ENCODE measurements at places on chromosomes 11 and 22.

DNA sequence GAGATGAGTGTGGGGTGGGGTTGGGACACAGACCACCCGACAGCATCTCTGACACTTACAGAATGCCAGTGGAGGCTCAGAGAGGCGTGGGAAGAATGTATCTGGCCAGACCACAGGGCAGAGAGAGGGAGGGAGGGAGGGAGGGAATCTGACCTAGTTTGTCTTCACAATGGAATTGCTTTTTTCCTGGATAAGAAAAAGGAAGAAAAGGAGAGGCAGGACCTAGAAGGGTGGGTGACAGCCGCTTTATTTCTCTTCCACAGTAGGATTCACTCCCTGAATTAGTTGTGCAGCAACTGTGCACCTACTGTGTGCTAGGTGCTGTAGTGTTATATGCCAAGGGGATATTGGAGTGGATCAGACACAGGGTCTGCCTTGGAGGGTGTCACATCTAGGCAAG lies 3.7 kb downstream of the KCNK4 start:
- no peak for DNase-seq

- no peak for DNase-seq
Measured at GRCh38 chr22:19965771-19966709, 24.4 kb upstream of the TXNRD2 start.

DNA sequence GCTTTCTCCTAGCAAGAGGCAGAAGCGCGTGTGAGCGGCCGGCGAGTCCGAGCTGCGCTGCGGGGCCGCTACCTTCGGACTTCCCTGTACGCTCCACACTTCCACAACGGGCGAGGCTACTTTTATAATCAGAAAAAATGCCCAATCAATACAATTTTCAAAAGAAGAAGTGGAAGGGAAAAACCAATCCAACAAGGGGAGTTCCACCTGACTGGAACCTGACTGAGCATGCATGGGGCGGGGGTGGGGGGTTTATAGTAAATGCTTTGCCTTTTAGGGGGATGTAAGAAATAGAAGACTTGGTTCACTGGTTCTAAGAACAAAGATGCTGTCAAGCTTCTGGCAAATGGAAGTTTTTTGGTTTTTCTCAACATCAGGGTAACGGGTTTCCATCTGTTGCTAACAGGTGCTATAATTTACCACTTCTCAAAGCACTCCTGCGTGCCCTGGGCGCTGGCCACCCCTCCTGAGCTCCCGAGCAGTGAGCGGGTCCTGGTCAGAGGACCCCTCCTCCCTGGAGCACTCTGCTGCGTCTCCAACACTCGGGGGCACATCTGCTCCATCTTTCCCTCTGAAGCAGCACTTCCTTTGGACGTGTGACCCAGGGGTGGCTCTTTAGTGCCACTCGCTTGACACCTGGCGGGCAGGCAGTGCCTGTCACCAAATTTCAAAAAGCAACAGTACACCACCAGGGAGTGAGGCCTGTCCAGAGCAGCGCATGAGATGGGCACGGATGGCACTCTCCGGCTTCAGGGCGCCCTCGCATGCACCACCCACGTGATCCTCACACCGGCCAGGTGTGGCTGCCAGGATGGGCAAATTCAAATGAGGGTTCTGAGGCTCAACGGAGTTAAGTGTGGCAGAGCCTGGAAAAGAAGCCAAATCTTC lies 21.6 kb upstream of the BID start:
- no peak for DNase-seq

- no peak for DNase-seq
Measured at GRCh38 chr22:50672471-50673230, at the start of gene SHANK3. TSS of gene SHANK3 (plus strand) at chr22:50672823.

- DNase-seq: no peak
Measured at GRCh38 chr22:44730022-44730393, 22.4 kb upstream of the ARHGAP8 start.

DNA sequence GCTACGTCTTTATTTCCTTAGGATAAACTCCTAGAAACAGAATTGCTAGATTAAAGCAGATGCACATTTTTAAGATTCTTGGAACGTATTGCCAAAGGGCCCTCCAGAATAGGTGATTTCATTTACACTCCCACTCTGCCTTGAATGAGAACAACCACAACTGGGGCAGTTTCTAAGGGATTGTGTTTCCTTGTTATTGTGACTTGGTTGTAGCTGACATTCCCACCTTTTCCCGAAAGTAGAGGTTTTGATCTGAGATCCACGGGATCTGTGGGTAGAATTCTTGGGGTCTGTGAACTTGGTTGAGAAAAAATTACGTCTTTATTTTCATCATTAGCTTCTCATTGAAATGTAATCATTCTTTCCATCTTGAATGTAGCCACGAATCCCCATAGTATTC lies 21.5 kb downstream of the LRRC32 start:
- DNase-seq: no peak

- DNase-seq: no peak
Measured at GRCh38 chr22:49134076-49134475, 693.6 kb downstream of the BRD1 start.

DNA sequence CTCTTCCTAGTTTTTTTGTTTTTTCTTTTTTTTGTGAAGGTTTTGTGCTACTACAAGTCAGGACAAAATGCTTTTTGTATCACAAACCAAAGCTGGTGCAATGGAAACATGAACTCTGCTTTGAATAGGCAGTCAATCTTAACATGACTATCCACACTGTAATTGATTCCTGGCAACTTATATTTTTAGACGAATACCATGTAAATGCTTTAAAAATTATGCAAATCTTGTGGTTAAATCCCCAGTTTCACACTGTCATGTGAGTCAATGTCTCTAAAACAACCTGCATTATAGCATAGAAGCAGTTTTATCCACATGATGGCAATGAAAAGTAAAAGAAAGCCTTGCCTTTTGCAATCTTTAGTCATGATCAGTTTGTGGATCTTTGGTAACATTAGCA lies 8.9 kb downstream of the TRPC6 start:
- no peak for DNase-seq

- no peak for DNase-seq
Measured at GRCh38 chr22:47374273-47374771, 611.9 kb downstream of the TBC1D22A start.

GRCh38 chr11:111388842-111389241 lies 9.8 kb upstream of the POU2AF1 start:
- no peak for DNase-seq

DNA sequence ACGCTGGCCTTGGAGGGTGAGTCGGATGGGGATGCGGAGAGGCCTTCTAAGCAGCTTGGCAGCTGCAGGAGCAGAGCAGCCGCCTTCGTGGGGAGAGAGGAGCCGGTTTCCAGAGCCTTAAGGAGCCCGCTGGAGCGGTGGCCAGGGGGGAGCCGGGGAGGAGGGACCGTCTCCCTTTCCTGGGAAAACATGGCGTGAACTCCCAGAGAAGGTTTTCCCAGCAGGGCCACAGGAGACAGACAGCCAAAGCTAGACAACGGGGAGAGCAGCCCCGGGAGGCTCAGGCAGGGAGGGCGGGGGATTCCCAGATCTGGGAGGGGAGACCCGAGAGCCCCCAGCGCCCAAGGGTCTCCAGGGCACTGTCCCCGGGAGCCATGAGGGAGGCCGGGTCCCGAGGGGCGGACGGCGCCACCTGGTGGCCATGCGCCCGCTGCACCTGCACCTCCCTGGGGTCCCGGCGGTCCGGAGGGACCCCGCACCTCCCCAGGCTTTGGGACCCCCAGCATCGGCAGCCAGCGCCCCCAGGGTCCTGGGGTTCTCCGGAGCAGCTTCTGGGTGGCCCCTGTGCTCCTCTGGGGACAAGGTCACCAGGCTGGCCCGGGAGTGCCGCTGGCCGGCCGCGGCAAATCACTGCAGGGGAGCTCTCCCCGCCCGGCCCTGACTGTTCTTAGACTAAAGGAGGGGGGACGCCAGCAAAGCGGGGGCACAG lies 2.4 kb upstream of the SYT8 start:
- peak; percentile 62 for DNase-seq

GRCh38 chr11:35083181-35083430 lies 55.9 kb upstream of the CD44 start:
- no peak for DNase-seq

- DNase-seq: no peak
Measured at GRCh38 chr11:110087812-110088534, 5.2 kb upstream of the ZC3H12C start.

GRCh38 chr11:19931141-19931770 lies 218.6 kb downstream of the NAV2 start:
- DNase-seq: no peak

GRCh38 chr11:1073261-1073724 lies 1.4 kb upstream of the MUC2 start:
- no peak for DNase-seq

DNA sequence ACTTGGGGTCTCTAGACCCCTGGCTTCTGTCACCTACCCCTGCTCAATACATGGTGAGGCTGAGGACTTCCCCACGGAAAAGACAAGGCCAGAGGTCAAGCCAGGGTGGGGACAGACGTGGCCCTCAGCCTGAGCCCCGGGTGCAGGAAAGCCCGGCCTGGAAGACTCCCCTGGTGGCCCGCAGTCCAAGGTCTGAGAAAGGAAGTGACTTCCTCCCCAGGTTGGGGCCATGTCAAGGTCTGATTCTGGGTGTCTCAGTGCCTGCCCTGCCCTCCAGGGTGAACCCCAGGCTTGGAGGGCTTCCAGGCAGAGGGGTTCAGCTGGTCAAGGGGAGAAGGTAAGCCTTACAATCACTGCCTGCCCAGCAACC lies 3.9 kb downstream of the CTSD start:
- no peak for DNase-seq

DNA sequence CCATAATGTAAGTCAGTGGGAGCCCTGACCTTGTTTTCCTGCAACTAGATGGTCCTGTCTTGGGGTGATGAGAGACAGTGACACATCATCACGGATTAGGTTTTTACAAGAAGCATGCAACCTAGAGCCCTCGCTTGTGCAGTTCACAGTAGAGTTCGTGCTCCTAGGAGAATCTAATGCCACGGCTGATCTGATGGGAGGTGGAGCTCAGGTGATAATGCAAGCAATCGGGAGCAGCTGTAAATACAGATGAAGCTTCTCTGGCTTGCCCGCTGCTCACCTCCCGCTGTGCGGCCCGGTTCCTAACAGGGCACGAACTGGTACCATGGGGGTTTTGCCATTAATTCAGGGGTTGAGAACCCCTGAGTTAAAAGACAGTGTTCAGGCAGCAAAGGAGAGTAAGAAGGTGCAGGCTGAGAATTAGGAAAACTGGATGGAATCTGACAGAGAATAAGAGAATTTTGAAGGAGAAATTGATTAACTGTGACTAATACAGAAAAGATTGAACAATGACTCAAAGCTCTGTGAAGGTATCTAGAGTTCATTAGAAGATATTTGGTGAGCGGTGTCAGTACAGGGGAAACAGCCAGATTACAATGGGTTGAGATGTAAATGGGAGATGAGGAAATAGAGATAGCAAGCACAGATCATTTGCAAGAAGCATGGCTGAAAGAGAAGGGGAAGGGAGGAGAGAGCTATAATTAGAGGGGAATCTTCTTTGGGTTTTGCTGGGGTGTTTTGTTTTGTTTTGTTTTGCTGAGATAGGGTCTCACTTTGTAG lies 21.0 kb downstream of the WEE1 start:
- no peak for DNase-seq

- DNase-seq: no peak
Measured at GRCh38 chr22:48585916-48586798, 1241.5 kb downstream of the BRD1 start.

- DNase-seq: no peak
Measured at GRCh38 chr11:11931461-11932055, 76.9 kb downstream of the DKK3 start.

GRCh38 chr11:134074766-134075165 lies 5.9 kb downstream of the JAM3 start:
- DNase-seq: no peak

DNA sequence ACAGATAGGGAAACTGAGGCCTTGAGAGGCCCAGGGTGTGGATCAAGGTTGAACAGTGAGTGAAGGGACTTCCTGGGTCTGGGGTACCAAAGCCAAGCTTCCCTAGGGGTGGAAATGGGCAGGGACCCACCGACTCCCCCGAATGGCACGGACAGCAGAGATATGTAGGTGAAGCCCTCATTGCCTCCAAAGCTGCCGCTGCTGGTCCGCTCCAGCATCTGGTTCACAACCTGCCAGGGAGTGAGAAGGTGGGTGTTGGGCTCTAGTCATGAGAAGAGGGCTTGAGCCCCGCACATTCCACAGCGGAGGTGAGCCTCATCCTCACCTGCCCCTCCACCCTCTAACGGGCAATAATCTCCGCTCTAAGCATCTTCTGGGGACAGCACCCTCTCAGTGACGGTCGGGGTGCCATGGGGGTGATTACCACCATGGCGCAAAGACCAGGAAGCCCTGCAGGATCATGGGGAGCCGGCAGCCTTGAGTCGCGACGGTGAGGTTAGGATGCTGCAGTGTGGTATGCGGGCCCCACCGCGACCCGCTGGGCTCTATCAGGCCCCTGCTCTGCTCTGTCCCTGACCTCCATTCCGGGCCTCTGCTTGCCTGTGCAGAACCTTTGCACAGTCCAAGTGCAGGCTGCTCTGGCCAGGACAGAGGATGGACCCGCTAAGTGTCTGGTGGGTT lies 10.8 kb downstream of the ALDH3B2 start:
- DNase-seq: no peak

DNA sequence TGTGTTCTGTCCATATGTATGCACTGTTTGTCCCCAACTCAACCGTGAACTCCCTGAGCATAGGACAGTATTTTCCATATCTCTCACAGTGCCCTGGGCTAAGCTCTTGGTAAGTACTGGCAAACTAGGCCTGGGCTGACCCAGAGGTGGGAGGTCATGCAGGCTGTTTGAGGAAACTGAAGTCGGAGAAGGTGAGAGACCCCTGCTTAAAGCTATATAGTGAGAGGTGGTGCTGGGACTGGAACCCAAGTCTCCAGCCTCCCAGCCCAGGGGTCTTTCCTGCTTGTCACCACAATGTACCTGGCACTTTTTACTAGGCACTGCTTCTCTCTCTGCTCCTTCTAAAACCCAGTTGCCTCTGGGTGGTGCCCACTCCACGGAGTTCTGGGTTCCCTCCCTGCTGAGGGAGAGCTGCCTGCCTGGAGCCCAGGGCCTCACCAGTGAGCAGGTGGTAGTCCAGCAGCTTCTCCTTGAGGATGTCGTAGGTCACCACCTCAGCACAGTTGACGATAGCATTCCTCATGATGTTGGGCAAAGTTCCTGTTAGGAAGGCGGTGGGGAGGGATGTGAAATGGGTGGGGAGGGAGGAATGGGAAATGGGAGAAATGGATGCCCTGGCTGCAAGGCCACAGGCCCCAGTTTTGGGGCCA lies 4.7 kb downstream of the UCP3 start:
- no peak for DNase-seq

GRCh38 chr22:29780748-29781676 lies 13.8 kb downstream of the UQCR10 start:
- no peak for DNase-seq

- no peak for DNase-seq
Measured at GRCh38 chr11:106463796-106464201, 386.3 kb downstream of the AASDHPPT start.

GRCh38 chr11:59078435-59078834 lies 7.7 kb upstream of the GLYATL1B start:
- DNase-seq: no peak

- DNase-seq: no peak
Measured at GRCh38 chr22:22462813-22463567, 45.6 kb downstream of the ZNF280B start.

GRCh38 chr11:68215087-68215445 lies 2.0 kb upstream of the KMT5B start:
- no peak for DNase-seq

- no peak for DNase-seq
Measured at GRCh38 chr11:132520199-132520598, 1012.1 kb downstream of the OPCML start.

Data from activated T-cell treated with anti-CD3 and anti-CD28 coated beads for 4 hours (primary cell).